ENCODE measurements at places on chromosomes 1 and 21.

DNA sequence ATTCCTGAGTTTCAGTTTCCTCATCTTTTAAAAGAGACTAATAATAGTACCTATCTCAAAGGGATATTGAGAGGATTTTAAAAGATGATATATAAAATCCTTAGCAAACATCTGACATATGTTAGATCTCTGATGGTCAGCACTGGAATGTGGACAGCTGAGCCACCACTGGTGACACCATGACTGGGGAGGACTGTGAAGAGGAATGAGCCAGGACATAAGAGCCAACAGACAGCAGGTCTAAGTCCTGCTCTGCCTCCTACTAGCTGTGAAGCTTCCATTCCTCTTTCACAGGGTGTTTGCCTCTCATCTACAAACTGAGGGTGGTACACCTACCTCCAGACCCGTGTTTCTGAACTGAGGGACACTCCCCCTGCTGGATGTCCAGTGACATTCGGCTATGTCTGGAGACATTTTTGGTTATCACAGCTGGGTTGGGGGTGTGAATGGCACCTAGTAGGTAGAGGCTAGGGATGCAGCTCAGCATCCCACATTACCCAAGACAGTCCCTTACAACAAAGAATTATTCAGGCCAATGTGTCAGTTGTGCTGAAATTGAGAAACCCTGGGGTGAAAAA is 109.1 kb upstream of the OLIG2 start:
- no peak for DNase-seq

- no peak for DNase-seq
These were observed 21.0 kb downstream of the TP53BP2 start for GRCh38 chr1:223824712-223825111.

- DNase-seq: no peak
These were observed 98.1 kb upstream of the ZNF678 start for GRCh38 chr1:227465256-227465655.

DNA sequence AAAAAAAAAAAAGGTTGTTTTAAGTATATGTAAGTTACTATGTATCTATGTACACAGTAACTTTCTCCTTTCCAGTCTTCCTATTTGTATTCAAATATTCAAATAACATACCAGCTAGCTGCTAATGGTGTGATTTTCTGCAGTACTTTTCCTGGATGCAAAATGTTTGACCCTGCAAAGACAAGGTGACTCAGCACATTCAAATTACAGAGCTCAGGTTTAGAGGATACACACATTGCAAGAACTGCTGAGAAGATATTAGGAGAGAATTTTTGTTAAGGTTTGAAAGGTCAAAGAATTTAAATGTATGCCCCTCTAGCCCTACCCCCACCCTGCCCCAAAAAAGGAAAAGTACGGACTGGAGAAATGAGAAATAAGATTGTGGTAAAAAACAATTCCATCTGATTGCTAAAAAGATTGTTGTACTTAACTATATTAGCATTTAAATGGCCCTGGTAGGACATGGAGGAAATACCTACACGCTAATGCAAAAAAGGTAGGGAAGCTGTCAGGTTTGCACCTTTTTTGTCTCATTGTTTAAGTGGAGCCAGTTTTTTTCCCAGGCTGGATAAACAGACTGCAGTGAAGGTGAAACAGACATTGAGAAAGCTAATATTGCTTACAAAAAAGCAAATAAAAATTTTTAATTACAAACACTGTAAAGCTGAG is 45.6 kb downstream of the ZNF281 start:
- DNase-seq: no peak

- no peak for DNase-seq
These were observed 447.2 kb upstream of the NR5A2 start for GRCh38 chr1:199580300-199580699.

DNA sequence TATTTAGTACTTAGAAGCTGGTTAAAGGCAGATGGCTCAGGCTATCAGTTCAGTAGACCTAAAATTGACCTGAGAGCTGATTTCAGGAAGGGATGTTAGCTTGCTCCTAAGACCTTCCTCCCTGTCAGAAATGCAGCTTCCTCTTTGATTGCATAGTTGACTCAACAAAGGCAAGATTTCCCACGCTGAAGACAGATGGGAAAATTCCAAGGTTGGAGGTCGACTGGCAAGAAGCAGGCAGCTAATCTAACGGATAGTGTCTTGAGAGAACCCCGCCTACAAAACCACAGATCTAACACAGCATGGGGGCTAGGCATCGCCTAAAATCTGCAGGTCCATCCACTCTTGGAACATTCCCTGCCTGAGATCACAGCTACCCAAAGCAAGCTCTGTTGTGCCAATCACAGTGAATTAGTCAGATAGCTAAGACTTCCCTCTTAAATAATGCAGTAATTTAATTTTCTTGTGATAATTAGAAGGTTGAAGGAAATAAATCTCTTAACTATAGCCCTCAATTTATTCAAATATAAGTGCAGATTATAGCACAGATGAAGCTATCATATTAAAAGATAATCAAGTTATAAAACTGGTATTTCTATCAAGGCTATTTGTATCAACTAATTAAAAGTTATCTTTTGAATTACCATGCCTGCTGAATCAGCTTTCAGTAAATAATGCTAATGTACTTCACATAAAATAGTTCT is 357.8 kb upstream of the SGIP1 start:
- DNase-seq: no peak

- DNase-seq: no peak
These were observed 128.5 kb downstream of the RHOU start for GRCh38 chr1:228863776-228864175.

GRCh38 chr21:29194847-29195246 is 64.4 kb downstream of the MAP3K7CL start:
- no peak for DNase-seq

DNA sequence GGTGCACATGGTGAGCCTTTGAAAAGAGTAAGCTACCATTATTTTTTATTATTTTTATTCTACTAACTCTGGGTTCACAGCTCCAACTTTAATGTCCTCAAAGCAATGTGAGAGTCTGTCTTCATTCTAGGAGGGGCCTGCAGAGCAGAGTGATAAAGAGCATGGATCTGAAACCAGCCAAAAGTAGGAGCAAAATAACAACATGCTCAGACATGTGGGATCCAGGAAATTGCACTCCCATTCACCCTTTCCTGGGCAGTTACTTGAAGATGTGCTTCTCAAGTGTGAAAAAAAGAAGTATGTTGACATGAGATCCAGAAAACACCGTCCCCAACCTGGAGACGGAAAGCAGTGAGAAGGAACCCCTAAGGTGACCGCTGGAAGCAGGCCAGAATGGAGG is 8.7 kb upstream of the LIN28A start:
- DNase-seq: no peak

DNA sequence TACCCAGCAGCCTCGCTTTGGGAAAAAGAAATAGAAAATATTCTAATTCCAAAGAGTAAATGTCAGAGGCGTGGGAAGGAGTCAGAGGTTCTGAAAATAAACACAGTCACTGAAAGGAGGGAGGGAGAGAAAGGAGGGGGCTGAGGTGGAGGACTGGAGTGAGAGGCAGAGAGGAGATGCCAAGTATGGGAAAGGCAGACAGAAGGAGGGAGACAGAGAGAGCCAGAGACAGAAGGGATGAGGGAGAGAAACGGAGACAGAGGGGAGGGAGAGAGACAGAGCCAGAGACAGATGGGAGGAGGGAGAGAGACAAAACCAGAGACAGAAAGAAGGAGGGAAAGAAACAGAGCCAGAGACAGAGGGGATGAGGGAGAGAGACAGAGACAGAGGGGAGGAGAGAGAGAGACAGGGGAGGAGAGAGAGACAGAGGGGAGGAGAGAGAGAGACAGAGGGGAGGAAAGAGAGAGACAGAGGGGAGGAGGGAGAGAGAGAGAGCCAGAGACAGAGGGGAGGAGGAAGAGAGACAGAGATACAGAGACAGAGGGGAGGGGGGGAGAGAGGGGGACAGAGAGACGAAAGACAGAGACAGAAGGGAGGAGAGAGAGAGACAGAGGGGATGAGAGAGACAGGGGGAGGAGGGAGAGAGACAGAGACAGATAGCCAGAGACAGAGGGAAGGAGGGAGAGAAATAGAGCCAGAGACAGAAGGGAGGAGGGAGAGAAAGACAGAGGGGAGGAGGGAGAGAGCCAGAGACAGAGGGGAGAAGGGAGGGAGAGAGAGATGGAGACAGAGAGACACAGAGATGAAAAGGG is 525.5 kb downstream of the MATN1 start:
- DNase-seq: no peak
